ENCODE measurements at places on chromosomes 7 and 10.

DNA sequence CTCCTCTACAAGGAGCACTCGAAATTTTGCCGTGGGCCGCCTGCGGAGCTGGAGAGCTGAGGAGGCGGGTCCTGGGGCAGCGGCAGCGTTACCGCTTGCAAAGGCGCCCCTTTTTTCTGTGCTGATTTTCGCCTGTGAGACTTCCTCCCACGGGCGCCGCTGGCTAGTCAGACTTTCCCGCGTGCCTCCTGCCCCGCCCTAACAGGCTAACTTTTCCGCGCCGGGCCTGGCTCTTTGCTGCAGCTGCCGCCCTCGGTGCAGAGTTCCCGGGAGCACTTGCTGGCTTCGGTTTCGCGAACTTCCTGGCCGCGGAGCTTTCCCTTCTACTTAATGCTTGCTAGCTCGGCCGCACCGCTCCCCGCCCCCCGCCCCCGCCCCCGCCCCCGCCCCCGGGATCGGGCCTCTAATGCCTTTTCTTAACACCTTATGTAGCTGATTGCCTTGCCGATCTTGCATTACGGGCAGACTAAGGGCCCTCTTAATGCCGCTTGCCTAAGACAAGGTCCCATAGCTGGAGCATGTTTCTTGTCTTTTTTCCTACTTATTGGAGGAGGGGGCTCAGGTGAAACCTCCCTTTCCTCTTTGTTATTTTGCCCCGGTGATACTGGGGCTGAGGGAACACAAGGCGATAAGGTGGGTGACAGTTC lies 37.9 kb upstream of the RASGEF1A start:
- peak; percentile 57 for DNase-seq

DNA sequence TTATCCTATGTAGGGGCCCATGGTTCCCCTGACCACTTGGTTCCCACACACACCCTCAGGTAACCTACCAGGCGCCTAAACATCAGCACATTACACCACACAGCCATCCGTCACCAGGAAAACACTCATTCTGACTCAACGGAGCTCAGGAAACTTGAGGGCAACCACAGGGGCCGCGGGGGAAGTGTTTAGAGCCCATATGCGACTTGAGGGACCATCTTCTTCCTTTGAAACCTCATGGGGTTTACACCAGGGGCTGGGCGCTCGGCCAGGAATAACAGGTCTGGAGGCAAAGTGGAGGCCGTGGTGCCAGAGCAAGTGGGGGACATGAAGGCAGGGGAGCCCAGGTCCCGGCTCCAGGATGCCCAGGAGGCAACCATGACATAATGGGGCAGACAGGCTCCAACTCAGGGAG lies 1.5 kb downstream of the STX1A start:
- DNase-seq = no peak

DNA sequence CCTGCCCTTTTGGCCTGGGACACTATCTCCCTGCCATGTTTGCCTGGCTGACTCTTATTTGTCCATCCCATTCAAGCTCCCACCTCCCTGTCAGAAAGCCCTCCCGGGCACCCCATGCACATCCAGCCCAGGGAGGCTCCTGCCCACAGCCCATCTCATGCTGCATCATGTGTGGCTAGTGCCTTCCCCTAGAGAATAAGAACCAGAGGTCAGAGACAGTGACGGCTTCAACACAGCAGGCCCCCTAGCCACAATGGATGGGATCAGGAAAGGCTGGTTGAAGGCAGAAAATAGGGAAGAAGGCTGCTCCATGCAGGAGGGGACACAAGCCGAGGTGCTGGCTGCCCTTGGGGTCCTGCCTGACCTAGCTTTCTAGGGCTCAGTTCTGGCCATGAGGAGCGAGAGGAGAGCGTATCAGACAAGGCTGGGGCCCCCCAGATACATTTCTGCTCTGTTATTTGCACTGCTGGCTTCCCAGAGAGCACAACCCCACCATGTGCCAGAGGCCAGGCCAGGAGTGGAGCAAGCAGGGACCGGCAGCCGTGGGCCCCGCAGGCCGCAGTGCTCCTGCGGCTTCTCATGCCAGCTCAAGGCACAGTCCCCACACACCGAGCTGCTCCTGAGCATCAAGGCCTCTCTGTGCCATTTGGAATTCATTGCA lies 161.1 kb upstream of the ZMIZ1 start:
- DNase-seq = no peak

DNA sequence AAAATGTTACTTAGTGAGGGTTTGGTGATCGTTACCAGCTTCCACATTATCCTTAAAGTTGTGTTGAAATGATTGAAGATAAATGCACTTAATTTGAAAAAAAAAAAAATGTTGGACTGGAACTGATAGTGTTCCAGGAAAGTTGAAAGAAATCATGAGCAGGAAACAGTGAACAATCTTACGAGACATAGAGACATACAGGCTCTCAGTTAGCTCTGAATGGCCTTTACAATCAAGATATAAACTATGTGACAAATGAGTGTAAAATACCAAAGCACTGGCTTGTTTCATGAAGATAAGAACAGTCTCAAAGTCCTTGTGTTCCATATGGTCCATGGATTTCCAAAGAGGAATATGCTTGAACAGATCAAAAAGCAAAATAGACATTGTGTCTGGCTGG lies 430.1 kb upstream of the ETV1 start:
- DNase-seq = no peak

GRCh38 chr10:81136261-81136660 lies 598.6 kb downstream of the SH2D4B start:
- no peak for DNase-seq

DNA sequence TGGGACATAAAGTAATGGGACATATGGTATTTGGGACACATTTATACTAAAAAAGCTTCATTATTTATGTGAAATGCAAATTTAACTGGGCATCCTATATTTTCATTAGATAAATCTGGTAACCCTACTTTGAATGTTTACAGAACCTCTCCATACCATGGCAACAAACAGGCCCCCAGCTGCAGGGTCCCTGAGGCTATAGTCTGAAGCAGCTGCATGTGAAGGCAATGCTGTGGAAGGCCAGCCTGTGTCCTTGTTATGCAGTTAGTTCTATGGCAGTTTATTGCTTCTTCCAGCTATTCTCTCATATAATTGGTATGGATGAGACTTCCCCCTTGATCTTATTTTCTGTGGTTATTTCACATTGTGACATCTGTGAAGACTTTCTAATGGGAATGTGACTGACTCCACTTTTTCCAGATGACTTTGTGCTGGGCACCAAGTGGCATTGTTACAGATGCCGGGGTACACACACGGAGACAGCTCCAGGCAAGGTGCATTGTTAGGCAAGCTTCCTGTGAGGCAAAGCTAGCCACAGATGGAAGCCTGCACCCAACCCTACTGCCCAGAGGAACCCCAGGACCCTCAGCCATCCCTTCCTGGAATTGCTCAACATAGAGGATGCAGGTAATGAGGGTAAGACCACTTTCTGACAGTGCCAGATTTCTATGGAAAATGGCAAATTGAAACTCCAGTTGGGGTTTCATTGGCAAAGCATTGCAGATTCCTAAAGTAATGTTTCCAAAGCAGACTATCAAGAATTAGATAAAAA lies 49.5 kb upstream of the ADAM12 start:
- DNase-seq = no peak

GRCh38 chr7:123348690-123349089 lies 148.9 kb upstream of the SLC13A1 start:
- no peak for DNase-seq

DNA sequence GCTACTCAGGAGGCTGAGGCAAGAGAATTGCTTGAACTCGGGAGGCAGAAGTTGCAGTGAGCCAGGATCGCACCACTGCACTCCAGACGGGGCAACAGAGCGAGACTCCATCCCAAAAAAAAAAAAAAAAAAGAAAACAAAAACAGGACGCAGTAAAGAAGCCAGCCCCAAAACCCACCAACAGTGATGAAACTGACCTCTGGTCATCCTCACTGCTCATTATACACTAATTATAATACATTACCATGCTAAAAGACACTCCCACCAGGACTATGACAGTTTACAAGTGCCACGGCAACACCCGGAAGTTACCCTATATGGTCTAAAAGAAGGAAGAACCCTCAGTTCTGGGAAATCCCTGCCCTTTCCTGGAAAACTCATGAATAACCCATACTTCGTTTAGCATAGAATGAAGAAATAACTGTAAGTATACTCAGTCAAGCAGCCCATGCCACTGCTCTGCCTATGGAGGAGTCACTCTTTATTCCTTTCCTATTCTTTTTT lies 40.0 kb upstream of the EIF4H start:
- DNase-seq = no peak

DNA sequence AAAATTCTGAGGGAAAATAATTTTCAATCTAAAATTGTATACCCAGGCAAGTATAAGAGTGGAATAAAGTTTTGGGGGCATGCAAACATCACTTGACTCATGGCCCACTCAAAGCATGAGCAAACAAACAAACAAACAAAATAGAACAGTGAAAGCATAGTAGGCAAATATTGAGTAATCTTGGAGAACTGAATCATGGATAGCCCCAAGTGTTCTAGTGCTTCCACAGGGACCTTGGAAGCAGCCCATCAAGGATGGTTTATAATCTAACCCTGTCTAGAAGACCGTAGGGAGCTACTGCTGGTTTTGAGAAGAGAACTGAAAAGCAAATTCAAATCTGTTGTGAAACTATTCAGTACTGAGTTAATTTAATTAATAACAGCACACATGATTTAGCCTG lies 22.1 kb downstream of the POLR3A start:
- no peak for DNase-seq

DNA sequence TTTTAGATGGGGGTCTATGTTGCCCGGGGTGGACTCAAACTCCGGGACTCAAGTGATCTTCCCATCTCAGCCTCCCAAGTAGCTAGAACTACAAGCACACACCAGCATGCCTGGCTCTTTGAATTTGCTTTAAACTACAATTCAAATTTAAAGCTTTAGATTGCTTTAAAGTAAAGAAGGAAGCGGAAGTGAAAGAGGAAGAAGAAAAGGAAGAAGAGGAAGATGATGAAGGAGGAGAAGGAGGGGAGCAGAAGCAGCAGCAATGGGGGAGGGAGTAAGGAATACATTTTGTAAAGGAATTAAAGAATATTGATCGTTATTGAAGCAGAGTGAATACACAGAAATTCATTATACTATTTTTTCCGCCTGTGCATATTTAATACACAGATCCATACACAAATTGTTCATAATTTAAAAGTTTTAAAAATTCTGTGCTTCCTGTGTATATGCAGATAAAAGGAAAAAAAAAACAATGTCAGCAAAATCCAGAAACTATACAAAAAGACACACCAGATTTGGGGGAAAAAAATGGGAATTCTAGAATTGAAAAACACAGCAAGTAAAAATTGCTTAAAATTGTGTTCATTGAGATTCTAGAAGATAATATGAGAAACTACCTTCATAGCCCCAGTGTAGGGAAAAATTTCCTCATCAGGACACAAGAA lies 60.8 kb upstream of the KCNMA1 start:
- DNase-seq = no peak

GRCh38 chr7:79051915-79052314 lies 401.6 kb downstream of the MAGI2 start:
- no peak for DNase-seq

GRCh38 chr10:117005026-117005526 lies at the start of gene SHTN1:
SHTN1 (minus strand) TSS chr10:117005187; CDS start chr10:117005079, 108 bp downstream.
- DNase-seq = peak; percentile 79

GRCh38 chr7:7772397-7772821 lies 54.0 kb upstream of the RPA3 start:
- DNase-seq = peak; percentile 33

DNA sequence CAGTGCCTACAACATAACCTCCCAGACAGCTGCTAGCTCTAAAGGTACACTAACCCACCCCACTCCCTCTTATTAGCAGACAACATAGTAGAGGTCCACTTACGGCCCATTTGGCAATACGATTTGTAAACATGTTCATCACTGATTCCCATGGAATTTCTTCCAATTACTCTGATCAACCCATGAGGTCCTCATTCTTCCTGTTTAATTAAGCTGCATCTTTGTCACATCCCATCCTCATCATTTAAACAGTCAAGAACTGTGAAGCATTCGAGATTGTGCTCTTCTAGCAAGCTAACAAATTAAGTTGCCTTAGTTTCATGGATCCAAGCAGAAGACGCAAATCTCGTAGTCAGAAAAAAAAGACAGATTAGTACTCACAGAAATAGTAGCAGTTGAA lies 622.2 kb upstream of the VSTM2A start:
- no peak for DNase-seq

DNA sequence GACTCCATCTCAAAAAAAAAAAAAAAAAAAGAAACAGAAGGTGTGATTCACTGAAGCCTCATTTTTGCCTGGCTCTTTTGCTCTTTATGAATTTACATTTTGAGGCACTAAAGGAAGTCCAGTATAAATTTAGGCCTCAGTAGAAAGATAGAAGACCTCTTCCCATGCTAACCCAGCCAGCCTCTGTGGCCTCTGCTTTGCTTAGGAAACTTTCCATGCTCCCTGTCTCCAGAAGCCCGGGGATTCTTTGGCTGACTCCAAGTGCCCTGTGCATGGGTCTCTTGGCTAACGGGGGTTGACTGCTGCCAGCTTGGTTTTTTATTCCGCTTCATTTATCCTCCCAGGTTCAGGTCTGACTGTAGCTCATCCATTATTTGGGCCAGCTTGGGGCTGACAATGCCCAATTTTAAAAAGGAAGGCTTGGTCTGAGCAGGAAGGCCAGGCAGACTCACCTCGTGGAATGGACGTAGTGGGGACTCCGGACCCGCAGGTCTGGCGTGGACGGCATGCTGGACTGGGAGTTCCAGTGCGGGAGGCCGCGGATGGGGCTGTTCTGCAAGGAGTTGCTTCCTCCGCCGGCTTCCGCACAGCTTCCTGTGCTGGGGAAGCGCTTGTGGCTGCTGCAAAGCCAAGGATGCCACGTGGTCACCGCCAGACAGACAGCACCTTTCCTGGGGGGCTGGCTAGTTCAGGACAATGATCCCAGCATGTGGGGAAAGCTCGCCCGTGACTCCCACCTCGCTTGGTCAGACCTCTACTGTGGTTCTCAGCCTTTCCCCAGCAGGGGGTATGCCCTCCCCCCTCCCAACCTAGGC lies 72.3 kb downstream of the PRPF18 start:
- DNase-seq = no peak
